ENCODE measurements at places on chromosomes 2 and 18.

- peak; percentile 70 for DNase-seq
Measured at GRCh38 chr2:160918906-160919503, 241.2 kb upstream of the TANK start.

DNA sequence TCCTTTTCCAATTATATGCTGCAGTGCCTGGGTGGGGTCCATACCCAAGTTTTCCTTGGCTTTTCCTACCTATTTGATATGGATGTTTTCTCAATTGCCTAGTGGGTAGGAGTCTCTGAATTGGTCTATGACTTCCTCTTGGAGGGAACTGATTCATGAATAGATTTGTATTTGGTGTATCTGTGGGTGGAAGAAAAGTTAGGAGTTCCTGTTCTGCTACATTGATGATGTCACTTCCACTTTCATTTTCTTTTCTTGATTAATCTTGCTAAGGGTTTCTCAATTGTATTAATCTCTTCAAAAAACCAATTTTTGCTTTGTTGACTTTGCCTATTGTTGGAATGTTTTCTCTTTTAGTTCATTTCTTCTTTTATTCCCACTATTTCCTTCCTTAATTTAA, 37.4 kb upstream of the SLC9A2 start:
- DNase-seq = no peak

GRCh38 chr2:10075571-10076209, 4.5 kb downstream of the CYS1 start:
- no peak for DNase-seq

- DNase-seq = no peak
Measured at GRCh38 chr18:45654677-45655076, 39.4 kb downstream of the SLC14A2 start.

- no peak for DNase-seq
Measured at GRCh38 chr2:24618680-24619079, 127.6 kb downstream of the NCOA1 start.
